ENCODE measurements at places on chromosomes 1 and 21.

- peak; percentile 47 for DNase-seq
These were observed 13.3 kb downstream of the TGFBR3 start for GRCh38 chr1:91872559-91873081.

DNA sequence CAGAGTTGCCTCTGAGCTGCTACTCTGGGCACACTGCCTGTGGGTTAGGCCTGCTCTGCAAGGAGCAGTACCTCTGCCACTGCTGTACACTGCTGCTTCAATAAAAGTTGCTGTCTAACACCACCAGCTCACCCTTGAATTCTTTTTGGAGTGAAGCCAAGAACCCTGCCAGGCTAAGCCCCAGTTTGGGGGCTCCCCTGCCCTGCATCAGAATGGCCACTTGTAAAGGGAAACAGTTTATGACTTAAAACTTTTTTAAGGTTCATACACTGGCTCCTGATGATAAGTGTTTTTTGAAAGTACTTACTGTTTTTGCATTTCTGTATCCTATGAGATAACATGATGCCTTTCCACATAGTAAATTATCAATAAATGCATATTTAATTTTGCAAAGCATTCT, 310.0 kb downstream of the LMO4 start:
- DNase-seq = no peak

DNA sequence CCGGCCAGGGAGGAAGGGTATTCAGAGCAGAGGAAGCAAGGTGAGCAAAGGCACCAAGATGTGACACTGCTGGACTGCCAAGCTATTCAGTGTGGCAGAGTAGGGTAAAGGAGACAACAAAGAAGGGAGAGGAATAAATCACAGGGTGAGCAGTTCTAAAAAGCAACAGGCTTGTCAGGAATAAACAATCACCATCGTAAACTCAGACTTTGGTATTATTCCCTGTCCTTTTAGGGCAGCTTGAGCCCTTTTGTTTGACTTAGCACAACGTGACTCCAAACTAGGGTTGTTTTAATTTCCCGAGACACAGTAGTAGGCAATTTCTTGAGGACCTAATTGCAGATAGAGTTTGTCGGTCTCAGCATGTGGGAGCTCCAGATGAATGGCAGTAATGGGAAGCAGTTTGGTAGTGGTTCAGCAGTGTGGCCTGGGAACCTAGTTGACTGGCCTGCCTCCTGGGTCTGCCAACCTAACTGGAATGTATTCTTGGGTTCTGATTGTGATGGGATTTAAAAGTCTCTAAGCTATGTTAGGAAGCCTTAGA, 4.3 kb downstream of the CR1L start:
- DNase-seq = no peak

- DNase-seq = no peak
These were observed 9.9 kb downstream of the PRDM16 start for GRCh38 chr1:3078871-3079270.

DNA sequence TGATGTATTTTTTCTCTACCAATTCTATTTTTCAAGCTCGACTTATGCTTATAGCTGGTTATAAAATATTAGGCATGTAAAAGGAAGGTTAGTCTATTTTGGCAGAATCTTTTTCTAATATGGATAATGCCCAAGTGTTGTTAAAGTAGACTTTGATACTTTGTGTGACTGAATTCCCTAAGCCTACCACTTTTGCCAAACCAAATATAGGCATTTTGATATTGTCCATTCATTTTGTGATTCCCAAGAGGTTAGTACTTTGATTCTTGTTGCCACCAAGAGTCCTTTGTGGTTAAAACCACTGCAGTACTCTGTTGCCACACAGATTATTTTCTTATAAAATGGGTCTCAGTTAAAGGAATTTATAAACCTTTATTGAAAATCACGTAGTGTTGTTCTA, 4.2 kb downstream of the WDR3 start:
- DNase-seq = no peak

DNA sequence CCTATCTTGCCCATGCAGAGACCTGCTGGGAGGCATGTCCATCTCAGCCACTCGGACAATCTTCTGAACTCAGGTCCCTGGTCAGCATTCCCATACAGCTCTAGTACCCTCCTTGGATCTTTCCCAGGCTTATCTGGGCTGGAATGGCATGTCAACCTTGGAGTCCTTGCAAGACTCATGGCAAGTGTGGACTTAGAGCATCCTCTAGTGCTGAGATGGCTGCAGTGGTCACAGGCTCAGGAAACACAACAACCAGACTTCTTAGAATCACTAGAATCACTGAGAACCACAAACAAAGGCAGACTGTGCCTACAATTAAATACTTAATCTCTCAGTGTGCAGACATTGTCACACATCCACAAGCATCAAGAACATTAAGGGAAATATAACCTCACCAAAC, 73.1 kb upstream of the TSHB start:
- DNase-seq = no peak

DNA sequence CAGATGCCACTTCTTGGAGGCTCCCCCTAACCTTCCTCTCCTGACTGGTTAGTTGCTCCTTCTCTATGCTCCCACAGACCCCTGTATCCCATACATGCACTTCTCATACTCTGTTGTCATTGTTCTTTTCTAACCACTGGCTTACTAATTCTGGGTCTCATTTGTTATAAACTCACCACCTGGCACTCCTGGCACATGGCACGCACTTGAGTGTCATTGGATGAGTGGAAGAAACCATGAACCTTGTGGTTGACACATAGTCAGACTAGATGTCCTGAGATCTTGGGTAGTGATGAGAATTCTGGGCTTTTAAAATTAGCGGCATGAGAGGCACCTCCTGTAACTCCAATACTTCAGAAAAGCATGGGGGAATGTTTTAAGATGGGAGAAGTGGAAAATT, 49.3 kb downstream of the TRIM62 start:
- DNase-seq = no peak

DNA sequence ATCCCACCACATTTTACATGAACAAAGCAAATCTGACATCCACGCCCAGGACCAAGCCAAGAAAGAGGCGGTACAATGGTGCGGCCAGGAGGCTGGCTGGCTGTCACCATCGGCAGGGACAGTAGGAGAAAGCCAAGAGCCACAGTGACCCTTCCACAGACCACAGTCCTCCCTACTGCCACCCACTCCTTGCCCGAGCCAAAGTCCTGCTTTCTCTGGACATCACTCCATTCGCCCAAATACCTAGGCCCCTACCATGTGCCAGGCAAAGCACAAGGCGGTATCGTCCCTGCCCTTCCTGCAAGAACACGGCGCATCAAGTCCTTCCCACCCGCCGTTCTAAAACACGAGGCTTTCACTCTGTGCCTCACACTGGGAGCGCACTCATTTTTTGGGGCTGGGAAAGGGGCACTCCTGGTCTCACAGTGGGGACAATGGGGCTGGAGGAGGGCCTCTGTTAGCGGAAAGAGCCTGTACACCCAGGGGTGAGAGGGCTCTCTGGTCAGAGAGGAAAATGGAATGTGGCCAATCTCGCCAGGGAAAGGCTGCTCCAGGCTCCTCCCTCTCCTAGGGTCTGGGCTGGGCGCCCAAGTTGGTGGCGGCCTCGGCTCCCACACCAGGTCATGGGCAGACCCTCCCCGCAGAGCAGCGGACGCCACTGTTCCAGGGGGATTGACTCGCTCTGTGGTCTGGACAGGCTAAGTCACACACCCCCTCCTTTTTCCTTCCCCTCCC, 26.5 kb downstream of the SSBP3 start:
- DNase-seq = no peak

DNA sequence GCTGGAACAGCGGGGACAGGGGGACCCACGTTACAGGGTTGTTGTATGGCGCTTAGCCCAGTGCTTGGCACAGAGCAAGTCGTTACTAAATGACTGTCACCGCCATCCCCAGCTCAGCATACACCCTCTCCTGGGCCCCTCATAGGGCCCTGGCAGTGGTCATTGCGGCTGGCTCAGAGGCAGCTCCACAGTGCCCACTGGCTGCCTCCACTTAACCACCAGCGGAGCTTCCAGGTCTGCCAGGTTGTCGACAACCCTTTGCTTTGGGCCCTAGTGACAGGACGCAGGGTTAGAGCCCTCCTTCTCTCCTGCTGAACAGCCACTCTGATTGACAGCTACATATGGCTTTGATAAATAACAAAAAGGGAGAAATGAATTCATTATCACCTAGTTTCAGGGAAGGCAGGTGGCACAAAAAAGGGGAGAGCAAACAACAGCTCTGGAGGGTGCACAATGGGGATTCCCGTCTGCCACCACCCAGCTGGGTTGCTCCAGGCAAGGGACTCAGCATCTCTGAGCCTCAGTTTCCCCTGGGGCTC, 4.8 kb downstream of the EFHD2 start:
- no peak for DNase-seq

- DNase-seq = no peak
These were observed 30.6 kb downstream of the FAF1 start for GRCh38 chr1:50929376-50929958.

All from RPMI8226 (cell line).